Activated CD8-positive, alpha-beta memory T cell treated with anti-CD3 and anti-CD28 coated beads for 4 hours (primary cell): ENCODE measurements at places on chromosomes 2 and 18.

DNA sequence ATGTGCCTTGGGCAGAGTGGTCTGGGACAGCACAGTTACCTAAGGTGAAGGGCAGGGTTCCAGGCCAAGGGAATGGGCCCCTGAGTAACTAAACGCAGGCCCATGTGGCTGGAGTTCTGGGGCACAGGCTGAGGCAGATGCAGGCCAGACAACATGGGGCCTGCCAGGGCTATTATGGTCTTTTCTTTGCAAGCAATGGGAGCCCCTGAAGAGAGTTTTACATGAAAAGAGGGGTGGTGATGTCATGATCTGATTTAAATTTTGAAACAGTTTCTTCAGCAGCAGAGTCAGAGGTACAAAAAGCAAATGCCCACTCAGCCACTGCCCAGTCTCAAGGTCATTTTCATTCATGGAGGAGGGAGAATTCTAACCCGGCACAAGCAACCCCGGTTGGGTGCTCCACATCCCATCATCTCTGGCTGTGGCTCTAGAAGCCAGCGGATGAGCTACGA is 5.6 kb downstream of the CHST10 start:
- no peak for DNase-seq

DNA sequence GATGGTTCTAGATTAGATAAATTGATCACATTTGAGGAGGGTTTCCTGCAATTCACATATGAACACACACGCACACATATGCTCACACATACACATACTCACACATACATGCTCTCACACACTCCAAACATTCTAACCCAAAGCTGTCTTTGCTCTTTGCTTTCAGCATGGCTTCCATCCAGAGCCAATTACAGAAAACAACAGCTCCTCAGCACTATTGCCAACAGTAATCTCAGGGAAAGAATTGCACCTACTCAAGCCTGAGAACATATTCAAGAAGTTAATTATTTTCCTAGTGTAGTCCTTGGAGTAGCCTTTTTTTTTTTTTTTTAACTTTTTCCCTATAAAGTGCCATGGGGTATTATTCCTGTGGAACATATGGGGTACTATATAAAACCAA is 246.9 kb upstream of the PARD3B start:
- DNase-seq, result no peak

- no peak for DNase-seq
Measured at GRCh38 chr2:68319398-68320117, at the start of gene CNRIP1. CNRIP1 (minus strand) TSS chr2:68319949; CDS start chr2:68319400, 549 bp downstream.

DNA sequence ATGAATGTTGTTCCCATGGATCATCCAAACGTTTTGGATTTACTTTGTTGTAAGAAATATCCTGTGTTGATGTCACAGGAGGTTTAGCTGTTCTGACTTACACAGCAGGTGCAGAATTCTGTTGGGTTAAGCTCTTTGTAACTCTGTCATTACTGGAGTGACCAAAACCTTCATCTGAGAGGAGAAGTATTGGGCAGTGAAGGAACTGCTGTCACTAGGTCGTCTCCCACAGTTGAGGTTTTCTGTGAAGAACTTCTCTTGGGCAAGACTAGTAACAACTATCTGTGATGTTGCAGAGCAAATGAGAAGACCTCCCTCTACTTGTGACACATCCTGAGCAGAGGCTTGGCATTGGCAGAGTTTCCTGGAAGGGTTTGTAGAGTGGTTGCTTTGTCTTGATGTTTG is 2.9 kb downstream of the SPTBN1 start:
- no peak for DNase-seq

DNA sequence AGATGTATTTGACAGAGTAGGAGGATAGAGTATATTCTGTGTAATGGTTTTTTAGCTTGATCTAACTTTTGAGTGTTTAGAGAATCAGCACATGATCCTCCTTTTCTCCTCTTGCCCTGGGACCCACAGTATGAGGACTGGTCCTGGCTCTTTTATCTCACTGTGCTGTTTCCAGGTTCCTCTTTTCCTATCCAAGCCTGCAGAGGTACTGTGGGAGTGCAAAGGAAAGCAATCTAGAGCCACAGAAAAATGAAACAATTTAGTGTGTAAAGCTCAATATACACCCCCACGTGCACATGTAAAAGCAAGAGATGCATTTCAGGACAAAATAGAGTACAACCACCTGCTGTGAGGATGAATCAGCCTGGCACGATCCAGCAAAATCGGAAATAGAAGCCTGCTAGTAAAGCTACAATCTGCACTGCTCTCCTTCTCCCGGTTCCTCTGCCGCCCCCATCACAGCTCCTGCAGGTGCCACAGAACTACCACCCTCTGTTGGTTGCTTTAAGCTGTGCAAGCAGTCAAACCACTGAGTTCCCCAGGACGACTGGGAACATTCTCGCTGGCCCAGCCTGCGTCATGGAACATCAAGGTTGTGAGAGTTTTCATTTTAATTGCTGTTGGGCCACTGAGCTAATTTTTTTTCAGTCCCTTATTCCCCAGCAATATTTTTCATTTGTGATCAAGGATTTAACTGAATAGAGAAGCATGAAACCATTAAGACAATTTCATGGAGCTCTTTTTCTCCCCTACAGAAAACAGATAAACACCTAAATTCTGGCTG is 47.8 kb upstream of the MAPRE3 start:
- DNase-seq, result no peak

GRCh38 chr2:8447610-8448221 is 234.1 kb upstream of the ID2 start:
- DNase-seq, result no peak

GRCh38 chr2:170090229-170090628 is 87.7 kb upstream of the MYO3B start:
- DNase-seq, result no peak

- no peak for DNase-seq
Measured at GRCh38 chr18:424071-424661, 76.3 kb downstream of the COLEC12 start.

DNA sequence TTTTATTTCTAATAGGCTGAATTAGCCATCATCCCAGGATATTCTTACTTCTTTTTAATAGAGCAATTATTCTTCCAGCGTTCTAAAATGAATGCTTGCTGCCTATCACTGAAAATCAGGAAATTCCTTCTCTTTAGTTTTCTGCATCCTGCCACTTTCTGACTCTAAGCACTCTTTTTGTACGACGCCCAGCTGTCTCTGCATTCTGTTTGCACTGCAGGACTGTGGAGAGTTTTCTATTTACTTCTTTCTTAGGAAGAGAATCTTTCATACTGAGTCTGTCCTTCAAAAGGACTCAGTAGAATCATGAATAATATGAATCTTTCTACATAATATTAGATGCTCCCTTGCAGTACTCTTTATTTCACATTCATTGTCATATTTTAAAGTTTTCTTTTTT is 360.4 kb upstream of the DSEL start:
- no peak for DNase-seq

DNA sequence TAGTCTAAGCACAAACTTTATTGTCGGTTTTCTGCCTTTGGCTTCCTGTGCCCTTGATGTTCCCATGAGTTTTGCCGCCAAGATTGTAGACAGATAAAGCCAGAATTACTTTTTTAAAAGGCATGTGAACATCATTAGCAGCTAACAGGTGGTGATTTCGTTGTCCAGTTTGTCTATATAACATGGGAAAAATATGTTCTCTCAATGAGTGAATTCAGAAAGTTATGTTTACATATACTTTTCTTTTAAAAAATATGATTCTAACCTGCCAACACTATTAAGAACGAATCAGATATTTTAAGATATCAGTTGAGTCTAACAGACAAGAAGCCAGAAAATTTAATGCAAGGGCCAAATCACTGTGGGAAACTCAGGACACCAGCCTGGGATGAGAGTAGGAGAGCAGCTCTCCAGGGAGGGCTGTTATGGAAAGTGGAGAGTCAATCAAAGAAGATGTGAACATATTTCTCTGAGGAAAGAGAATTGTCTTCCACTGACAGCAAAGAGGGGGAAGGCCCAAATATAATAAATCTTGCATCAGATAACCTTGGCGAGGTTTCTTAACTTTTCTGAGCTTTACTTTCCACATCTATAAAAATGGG is 311.3 kb downstream of the ARHGAP15 start:
- no peak for DNase-seq

GRCh38 chr2:176126929-176127773 is 2.4 kb upstream of the HOXD8 start:
- DNase-seq, result peak; percentile 28
